ENCODE measurements at places on chromosomes 16 and 17.

GRCh38 chr17:76623271-76624146, 20.0 kb downstream of the ST6GALNAC1 start:
- peak; percentile 32 for DNase-seq

- peak; percentile 88 for DNase-seq
These were observed 68.8 kb downstream of the IL21R start for GRCh38 chr16:27470567-27471431.

DNA sequence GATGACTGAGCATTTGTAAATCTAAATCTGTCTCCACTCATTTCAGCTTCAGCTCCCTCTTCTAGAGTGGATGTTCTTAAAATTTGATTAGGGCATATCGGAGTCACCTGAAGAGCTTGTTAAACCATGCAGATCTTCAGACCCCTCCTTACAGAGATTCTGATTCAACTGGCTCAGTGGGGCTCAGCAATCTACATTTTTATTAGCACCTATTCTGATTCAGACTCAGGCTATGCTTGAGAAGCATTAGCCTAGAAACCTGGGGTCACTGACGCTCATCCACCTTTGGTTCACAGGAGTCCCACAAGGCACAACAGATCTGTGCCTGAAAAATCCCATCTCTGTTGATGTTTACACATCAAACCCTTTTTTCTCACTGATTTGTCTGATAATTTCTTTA, 365.6 kb downstream of the GRIN2A start:
- DNase-seq, result no peak

- no peak for DNase-seq
These were observed 71.1 kb downstream of the CMIP start for GRCh38 chr16:81515721-81516120.

- DNase-seq, result no peak
These were observed 12.3 kb upstream of the MC1R start for GRCh38 chr16:89906140-89907025.
